HepG2 (cell line): ENCODE measurements at places on chromosomes 5 and 9.
A peak's percentile ranks its signal among the peaks of the same experiment; 100 is the strongest.

GRCh38 chr5:145393426-145393825, 441.7 kb downstream of the PRELID2 start:
- no peak for DNase-seq

DNA sequence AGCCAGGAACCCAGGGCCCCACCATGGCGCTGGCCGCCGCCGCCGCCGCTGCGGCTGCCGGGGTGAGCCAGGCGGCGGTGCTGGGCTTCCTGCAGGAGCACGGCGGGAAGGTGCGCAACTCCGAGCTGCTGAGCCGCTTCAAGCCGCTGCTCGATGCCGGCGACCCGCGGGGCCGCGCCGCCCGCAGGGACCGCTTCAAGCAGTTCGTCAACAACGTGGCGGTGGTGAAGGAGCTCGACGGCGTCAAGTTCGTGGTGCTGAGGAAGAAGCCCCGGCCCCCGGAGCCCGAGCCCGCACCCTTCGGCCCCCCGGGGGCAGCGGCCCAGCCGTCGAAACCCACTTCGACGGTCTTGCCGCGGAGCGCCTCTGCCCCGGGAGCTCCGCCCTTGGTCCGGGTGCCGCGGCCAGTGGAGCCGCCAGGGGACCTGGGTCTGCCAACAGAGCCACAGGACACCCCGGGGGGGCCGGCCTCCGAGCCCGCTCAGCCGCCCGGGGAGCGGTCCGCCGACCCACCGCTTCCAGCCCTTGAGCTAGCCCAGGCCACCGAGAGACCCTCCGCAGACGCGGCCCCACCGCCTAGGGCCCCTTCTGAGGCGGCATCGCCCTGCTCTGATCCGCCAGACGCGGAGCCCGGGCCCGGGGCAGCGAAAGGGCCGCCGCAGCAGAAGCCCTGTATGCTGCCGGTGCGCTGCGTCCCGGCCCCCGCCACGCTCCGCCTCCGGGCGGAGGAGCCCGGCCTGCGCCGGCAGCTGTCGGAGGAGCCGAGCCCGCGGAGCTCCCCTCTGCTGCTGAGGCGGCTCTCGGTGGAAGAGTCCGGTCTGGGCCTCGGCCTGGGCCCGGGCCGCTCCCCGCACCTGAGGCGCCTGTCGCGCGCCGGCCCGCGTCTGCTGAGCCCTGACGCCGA, 749 bp downstream of the SOWAHA start:
- DNase-seq = no peak

DNA sequence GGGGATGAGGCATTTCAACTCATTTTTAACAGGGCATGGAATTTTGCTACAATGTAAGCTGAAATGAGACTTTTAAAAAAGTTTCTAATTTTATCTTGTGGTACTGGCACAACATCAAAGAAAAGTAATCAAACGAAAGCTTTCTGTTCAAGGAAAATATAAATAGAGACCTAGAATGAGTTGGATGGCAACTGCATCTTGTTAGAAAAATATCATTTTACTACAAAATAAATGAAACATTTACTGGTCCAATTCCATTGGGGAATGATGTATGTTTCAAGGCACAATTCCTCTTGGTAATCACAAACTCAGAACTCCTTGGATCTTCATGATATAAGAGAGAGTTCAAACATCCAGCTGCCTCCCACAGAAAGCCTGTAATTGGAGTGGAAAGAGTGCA, 102.8 kb downstream of the HMHB1 start:
- no peak for DNase-seq

GRCh38 chr9:19451240-19452087, 42.7 kb downstream of the ACER2 start:
- DNase-seq = no peak

DNA sequence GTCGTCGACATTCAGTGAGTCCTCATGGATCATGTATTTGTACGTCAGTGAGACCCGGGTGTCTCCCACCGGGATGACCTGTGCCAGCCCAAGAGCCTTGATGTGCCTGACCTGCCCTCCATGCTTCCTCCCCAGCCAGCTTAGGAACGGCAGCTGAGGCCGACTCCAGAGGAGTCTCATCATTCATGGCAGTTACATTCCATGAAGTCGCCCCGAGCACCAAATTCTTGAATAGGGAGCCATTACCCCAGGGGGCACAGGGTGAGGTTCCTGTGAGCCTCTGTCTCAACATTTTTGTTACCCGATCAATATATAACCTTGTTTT, 67.8 kb downstream of the ZNF354C start:
- no peak for DNase-seq

- DNase-seq = no peak
These were observed 137.5 kb upstream of the CDKN2B start for GRCh38 chr9:22146604-22147003.

- DNase-seq = no peak
These were observed 684 bp upstream of the MED7 start for GRCh38 chr5:157143127-157143971.

DNA sequence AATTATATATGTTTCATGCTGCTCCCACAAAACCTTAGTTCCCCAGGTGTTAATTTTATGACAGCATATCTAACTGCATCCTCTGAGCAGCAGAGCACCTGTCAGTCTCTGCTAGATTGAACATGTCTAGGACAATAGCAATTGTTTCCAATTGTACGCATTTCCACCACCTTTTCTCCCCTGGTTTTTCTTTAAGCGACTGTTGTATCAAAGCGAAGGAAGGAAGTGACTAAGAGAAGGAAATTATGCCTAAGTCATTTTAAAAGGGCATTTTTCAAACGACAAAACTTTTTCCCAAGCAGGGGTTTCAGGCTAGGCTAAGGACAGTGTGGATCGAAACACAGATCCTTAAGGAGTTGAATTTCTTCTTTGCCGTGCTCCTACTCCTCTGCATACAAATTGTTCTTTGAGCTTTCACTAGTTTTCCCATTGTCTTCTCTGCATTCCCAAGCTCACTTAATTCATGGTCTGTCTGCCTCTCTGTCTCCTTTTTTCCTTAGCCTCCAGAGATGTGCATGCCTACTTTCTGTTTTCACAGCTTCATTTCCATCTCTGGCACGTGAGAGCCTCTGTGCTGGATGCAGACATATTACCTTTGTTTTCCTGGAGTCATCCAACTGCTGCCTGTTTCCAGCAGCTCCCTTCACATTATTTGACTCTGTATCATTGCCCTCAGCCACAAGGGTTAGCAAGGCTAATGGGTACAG, 39.4 kb upstream of the STARD4 start:
- no peak for DNase-seq

DNA sequence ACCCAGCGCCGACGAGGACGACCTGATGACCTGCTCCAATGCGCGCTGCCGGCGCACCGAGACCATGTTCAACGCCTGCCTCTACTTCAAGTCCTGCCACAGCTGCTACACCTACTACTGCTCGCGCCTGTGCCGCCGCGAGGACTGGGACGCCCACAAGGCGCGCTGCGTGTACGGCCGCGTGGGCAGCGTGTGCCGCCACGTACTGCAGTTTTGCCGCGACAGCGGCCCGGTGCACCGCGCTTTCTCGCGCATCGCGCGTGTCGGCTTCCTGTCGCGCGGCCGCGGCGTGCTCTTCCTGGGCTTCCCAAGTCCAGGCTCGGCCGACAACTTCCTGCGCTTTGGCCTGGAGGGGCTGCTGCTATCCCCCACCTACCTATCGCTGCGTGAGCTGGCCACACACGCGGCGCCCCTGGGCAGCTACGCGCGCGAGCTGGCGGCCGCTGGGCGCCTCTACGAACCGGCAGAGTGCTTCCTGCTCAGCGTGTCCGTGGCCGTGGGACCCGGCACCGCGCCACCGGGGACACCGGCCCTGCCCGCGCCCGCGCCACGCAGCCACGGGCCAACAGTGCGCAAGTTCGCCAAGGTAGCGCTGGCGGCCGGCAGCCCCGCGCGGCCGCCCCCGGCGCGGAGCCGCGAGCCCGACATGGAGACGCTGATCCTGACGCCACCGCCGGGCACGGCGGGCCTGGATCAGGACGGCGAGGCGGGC, 2.7 kb upstream of the PHPT1 start:
- DNase-seq = no peak

- DNase-seq = no peak
These were observed 60.7 kb downstream of the ADAMTSL1 start for GRCh38 chr9:18534611-18535010.

- no peak for DNase-seq
These were observed 81.4 kb downstream of the GABBR2 start for GRCh38 chr9:98627296-98627695.

DNA sequence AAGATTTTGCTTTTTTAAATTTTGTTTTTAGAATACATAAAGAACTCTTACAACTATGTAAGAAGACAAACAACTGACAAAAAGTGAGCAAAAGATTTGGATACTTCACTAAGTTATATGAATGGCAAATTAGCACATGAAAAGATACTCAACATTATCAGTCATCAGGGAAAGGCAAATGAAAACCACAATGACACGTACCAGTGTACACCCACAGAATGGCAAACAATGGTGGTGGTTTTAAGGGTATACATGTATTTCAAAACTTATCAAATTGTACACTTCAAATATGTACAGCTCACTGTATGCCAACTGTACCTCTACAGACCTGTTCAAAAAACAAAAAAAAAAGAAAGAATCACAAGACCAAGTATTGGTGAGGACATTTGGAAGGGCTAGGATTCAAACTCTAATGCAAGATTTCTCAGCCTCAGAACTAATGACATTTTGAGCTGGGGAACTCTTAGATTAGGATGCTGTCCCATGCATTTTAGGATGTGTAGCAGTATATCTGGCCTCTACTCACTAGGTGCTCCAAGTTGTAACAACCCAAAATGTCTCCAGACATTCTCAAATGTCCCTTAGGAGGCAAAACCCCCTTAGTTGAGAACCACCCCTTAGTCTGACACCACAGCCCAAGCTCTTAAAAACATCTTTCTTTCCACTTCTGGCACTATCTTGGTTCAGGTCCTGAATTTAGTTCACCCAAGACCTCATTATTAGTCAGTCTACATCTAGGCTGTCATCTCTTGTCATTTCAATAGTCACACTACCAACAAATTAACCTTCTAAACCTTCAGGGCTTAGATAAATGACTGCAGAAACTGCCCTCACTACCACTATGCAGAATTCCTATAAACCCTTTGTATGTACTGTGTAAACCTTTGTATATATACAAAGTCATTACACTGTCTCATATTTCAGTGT, 9.7 kb downstream of the SCAI start:
- no peak for DNase-seq

GRCh38 chr9:69121155-69122081, 52.7 kb upstream of the TJP2 start:
- peak; percentile 72 for DNase-seq

DNA sequence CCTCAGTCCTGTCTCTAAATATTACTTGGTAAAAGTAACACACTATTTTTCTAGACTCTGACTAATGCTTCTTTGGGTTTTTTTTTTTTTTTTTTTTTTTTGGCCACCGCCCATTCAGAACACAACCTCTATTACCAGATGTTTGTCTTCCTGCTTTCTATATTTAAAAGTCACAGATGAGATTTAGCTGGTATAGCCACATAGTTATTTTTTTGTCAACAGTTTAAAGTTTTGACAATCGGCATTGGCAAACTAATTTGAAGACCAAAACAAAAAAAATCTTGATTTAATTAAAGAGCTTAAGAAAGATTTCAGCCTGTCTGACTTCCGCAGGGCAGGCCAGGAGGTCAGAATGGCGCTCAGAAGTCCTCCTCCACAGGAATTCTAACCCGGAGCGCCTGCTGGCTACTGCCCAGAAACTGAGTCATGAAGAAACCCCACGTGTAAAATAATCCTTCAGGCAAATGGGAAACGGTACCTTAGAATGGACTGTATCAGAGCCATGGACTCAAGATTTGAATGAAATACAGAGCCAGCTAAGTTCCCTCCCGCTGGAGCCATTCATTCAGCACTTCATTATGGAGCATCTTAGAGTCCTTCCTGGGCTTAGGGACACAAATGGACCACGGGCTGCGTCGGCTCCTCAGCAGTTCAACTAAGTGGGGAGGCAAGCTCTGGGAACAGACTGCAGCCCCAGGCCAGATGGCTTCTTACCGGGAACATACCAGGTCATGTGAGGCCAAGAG, 55.6 kb downstream of the PTPDC1 start:
- no peak for DNase-seq

DNA sequence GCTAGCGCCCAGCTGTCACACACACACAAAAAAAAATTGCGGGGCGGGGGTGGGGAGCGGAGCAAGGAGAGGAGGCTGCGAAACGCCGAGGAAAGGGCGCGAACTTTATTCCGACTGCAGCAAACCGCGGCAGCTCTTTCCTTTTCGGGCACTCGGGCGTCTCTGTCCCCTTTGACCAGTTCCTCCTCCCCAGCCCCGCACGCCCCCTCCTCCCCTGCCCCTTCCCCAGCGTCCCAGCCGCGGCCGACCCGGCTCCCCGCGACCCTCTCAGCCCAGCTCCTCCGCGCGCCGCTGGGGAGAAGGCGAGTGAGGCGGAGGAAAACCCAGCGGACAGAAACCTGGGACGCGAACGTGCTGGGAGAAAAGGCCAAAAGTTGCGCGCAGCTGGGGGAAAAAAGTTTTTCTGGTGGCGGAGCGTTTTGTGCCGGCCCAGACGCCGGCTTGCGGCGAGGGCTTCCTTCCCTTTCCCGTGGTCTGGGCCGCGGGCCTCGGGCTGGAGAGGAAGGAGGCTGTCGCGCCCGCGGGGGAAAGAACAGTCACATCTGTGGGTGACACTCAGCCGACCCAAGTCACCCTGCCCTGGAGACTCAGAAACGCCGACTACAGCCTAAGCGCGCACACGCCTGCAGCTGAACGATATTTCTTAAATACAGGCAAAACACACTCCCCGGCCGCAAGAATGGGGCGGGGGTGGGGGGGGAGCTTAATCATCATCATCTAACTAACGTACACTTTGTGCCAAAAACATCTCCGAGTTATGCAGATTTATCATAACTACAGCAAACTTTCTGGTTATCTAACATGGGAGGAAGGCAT, 1.1 kb upstream of the BNC2 start:
- no peak for DNase-seq

- DNase-seq = no peak
These were observed at the start of gene VLDLR for GRCh38 chr9:2621722-2622460. TSS of gene VLDLR (plus strand) at chr9:2621787. CDS start at chr9:2622190, 403 bp downstream.

DNA sequence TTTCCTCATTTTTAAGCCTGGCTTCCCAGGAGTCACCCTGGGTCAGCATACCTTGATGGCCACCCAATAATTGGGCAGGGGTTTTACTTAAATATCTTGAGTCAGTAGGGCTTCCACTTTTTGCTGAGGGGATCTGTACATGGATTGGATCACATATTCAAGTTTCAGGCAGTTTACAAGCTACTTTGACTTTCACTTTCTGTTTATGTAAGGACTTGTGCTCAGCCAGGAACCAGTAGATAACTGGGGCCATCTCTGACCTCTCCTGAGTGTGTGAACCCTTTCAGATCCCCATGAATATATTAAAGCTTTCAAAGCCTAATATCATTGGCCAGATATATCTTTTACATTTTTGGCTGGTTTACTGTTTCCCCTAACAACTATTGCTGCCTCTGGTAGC, 45.1 kb downstream of the SLCO6A1 start:
- DNase-seq = no peak

GRCh38 chr9:69192214-69192613, 18.1 kb downstream of the TJP2 start:
- DNase-seq = no peak
